ENCODE measurements at places on chromosomes 5 and 9. TPM values are rescaled to one million over a fixed set of nuclear protein-coding genes. Genes with fewer than 3 reads are reported as not detected.
A peak's percentile ranks its signal among the peaks of the same experiment; 100 is the strongest.

DNA sequence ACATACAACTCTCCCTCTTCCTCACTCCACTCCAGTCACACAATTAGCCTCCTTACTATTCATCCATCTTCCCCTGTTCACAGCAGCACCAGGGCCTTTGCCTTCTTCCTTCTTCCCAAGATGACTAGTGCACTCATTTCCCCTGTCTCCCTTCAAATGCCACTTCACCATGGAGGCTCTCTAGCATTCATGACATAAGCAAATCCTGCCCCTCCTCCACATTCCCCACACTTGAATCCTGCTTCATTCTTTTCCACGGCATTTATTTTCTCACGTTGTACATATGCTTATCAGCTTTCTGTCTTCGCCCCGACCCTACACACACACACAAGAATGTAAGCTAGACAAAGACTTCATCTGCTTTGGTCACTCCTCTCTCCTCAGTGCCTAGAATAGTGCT lies 133.3 kb downstream of the CDK5RAP2 start:
- DNase-seq = no peak

DNA sequence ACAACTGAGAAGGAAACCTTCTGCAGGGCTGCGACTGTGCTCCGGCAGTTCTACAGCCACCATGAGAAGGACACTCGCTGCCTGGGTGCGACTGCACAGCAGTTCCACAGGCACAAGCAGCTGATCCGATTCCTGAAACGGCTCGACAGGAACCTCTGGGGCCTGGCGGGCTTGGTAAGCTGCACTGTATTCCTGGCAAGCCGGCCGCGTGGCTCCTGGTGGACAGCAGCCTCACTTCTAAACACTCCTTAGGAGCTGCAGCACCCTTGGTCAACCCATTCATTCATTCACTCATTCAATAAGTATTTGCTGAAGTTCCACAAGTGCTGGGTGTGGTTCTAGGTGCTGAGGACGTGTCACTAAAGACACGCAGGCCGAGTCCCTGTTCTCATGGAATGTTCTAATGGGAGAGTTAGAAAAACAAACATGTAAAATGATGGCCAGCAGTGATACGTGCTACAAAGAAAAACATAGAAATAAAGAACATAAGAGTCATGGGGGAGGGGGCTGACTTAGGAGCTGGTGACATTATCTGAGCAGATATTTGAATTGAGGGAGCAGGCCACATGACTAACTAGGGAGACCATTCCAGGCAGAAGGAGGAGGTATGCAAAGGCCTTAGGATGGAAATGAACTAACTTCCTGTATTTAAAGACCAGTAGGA lies 6.1 kb downstream of the IL4 start:
- DNase-seq = no peak

DNA sequence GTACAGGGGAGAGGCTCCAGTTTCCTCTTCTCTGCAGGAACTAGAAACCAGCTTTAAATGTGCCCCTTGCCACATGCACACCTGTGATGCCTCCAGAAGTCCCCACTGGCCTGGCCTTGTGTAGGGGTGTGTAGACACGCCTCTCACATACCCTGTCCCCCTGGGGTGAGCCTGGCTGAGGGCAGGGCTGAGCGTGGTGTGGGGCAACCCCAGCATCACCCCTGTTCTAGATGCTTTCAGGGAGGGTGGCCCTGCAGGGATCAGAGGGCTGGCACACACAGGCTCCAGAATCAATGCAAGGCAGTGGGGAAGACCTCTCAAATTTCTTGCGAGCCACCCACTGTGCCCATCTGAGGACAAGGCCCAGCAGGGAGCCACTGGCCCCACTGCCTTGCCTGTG lies 54.7 kb downstream of the NXNL2 start:
- no peak for DNase-seq

GRCh38 chr5:41503310-41503709 lies 7.1 kb downstream of the PLCXD3 start:
- DNase-seq = no peak

DNA sequence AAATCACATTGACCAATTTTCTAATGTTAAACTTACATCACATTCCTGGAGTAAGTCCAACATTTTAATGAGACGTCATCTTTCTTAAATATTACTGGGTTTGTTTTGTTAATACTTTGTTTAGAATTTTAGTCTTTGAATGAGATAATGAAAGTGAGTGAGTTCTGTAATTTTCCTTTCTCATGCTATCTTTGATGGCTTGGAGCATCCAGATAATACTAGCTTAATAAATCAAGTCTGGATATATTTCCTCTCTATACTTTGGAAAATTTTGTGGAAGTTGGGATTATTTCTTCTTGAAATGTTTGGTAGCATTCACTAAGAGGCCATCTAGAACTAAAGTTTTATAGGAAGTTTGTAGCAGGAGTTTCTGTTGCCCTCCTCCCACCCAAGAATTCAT lies 90.8 kb upstream of the IL7R start:
- DNase-seq = no peak

DNA sequence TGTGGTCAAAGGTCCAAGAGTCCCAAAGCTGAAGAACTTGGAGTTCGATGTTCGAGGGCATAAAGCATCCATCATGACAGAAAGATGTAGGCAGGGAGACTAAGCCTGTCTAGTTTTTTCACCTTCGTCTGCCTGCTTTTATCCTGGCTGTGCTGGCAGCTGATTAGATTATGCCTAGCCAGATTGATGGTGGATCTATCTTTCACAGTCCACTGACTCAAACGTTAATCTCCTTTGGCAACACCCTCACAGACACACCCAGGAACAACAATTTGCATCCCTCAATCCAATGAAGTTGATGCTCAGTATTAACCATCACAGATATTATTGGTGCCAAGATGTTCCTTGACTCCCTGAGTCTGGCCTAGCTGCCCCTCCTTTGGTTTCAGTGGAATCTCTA lies 530.8 kb upstream of the CLINT1 start:
- DNase-seq = no peak

GRCh38 chr5:89850513-89850865 lies 559.1 kb downstream of the CETN3 start:
- DNase-seq = no peak

DNA sequence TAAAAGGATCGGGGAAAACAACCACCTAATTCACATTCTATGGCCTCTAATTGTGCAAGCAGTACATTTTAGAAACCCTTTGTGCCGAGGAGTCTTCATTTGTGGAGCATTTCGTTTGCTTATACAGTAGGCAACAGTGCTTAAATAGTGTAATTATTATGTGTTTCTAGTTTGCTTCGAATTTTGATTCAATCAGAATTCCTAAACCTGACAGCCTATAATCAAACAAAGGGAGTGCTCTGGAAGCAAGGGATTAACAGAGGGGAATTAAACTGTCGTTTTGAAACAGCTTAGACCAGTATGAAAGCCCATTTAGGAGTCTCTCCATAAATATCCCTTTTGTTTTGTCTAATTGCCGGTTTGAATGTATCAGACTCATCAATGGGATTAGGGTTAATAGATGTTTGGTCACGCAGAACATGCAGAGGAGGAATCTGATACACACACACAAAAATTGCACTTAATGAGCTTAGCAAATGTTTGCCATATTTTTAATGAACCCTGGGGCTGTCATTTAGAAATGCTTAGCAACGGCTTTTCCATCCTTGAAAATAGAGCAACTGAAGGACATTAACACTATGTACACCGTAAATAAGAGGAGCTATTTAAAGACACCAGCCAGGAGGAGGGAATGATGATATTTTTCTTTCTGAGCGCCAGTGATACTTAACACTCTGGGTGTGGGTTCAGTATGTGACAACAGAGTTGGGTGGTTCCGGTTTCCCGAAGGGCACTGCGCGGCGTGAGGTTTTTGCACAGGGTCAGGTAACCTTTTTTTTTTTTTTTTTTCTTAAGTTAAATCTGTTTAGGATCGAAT lies 404.7 kb downstream of the TLE4 start:
- no peak for DNase-seq

DNA sequence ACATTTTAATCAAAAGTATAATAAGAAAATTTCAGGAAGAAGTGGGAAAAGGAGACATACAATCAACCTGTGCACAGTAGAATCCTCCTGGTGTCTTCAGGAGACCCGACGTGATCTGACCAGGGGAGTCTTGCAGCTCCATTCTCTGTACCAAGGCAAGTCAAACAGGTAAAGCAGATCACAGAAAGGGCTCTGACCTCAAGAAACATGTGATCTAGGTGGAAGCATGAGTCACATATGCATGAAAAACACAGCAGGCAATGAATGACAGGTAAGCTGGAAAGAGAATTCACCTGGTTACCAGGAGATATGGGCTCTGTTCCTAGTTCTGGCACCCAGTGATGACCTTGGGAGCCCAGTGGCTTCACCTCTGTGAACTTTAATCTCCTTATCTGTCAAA lies 19.4 kb upstream of the FABP6 start:
- no peak for DNase-seq

DNA sequence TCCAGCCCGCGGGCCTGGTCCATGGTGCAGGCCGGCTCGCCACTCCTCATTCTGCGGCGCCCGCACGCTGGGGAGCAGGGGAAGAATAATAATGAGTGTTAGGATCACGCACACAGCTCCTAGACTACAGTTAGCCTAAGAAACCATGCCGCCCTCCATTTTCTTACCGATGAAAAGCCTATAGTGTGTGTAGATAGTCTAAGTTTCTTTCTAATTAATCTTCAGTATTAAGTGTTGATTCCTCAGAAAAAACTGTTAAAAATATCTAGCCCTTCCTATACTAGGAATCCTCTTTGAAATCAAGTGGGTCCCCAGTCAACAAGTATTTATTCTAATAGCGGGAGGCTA lies 9.3 kb downstream of the ZBED3 start:
- no peak for DNase-seq

GRCh38 chr5:116858705-116859333 lies 284.2 kb upstream of the SEMA6A start:
- DNase-seq = no peak

GRCh38 chr9:119289740-119290433 lies 79.3 kb downstream of the BRINP1 start:
- no peak for DNase-seq

GRCh38 chr5:103808464-103809106 lies 246.0 kb upstream of the NUDT12 start:
- DNase-seq = no peak

DNA sequence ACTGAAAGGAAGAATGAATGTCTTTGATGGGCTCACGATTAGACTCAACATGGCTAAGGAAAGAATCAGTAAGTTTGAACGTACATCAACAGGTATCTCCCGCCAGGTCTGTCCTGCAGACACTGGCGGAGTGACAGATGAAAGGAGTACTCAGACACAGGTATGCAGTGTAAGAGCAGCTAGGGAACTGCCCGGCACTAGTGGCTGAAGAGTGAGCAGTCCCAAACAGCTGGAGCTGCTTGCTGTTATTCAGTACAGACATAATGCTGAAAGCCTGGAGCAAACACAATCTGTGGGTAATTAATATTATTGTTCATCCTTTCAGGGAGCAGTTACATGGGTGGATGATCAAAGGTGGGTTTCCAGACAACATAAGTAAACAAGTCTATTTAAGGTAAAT lies 835.5 kb downstream of the TLE4 start:
- DNase-seq = no peak

GRCh38 chr9:13324988-13325387 lies 45.5 kb upstream of the MPDZ start:
- DNase-seq = no peak

GRCh38 chr9:5784526-5785315 lies 48.2 kb downstream of the ERMP1 start:
- DNase-seq = no peak

GRCh38 chr5:52867809-52868208 lies 80.1 kb downstream of the ITGA1 start:
- no peak for DNase-seq

- DNase-seq = no peak
Observed at GRCh38 chr9:97505845-97506244, 4.4 kb downstream of the TMOD1 start.

- no peak for DNase-seq
Observed at GRCh38 chr5:36529142-36529541, 77.3 kb upstream of the SLC1A3 start.

DNA sequence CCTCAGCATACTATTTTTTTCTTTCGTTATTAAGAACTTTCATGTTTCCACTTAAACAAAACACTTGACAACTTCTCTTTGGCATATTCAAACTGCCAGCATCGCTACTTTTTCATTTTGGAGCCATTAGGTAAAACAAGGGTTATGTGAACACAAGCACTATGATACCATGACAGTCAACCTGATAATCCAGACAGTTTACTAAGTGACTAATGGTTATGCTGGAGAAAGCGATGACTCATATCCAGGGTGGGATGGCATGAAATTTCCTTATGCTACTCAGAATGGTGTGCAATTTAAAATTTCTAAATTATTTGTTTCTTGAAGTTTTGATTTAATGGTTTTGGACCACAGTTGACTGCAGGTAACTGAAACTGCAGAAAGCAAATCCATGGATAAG lies 29.9 kb upstream of the PRSS3 start:
- no peak for DNase-seq

GRCh38 chr5:56346741-56347535 lies 113.8 kb upstream of the ANKRD55 start:
- no peak for DNase-seq

- DNase-seq = peak; percentile 44
Observed at GRCh38 chr5:153352685-153353219, 137.7 kb upstream of the GRIA1 start.

DNA sequence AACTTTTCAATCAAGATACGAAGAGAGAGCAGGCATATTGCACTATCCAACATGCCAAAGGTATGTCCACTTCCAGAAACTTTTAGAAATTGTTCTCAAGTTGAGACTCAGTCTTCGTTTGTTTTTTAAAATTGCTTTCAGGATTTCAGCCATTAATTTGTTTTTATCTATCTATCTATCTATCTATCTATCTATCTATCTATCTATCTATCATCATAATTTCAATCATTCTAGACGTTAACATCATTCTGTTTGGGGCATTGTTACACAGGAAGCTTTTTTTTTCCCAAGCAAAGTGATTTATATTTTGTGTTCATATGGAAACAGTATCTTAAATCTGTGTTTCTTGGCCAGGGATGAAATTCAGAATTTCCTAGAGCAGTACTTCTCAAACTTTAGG lies 7.6 kb downstream of the ERAP2 start:
- DNase-seq = no peak

DNA sequence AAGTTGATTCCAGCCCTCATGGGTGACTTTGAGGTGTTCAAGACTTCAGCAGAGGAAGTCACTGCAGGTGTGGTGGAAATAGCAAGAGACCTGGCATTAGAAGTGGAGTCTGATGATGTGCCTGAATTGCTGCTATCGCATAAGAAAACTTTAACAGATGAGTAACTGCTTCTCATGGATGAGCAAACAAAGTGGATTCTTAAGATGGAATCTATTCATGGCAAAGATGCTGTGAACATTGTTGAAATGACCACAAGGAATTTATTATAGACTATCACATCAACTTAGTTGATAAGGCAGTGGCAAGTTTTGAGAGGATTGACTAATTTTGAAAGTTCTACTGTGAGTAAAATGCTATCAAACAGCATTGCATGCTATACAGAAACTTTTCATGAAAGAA lies 17.1 kb upstream of the POU4F3 start:
- DNase-seq = no peak

Gene TSSK1B
- not detected for polyA plus RNA-seq

Gene WHRN
- 0.68 TPM for polyA plus RNA-seq

Gene PHYHD1
- not detected for polyA plus RNA-seq

Gene GRAMD2B
- 9.0 TPM for polyA plus RNA-seq

Gene SLC6A18
- polyA plus RNA-seq = not detected

Gene PTGDS
- not detected for polyA plus RNA-seq

Gene FYB1
- polyA plus RNA-seq = 0.19 TPM

Gene CCL28
- polyA plus RNA-seq = 2.3 TPM

Gene SUSD3
- polyA plus RNA-seq = 31.3 TPM

Gene GMCL2
- polyA plus RNA-seq = not detected

Gene TSTD2
- polyA plus RNA-seq = 9.6 TPM

Gene POC5
- 21.4 TPM for polyA plus RNA-seq

Gene CDKN2B
- 0.15 TPM for polyA plus RNA-seq

Gene UNC5A
- not detected for polyA plus RNA-seq

Gene OSMR
- polyA plus RNA-seq = not detected

Gene CDX1
- polyA plus RNA-seq = not detected

Gene HRH2
- polyA plus RNA-seq = not detected

Gene ZNF883
- 0.14 TPM for polyA plus RNA-seq

Data from GM12878 (cell line).